ENCODE measurements at places on chromosomes 12 and 14.

- DNase-seq: no peak
Measured at GRCh38 chr14:22213120-22213519, 375.9 kb downstream of the DAD1 start.

GRCh38 chr14:74505831-74506230 lies 12.3 kb downstream of the ISCA2 start:
- no peak for DNase-seq

GRCh38 chr12:108611884-108612415 lies 14.1 kb upstream of the TMEM119 start:
- no peak for DNase-seq

DNA sequence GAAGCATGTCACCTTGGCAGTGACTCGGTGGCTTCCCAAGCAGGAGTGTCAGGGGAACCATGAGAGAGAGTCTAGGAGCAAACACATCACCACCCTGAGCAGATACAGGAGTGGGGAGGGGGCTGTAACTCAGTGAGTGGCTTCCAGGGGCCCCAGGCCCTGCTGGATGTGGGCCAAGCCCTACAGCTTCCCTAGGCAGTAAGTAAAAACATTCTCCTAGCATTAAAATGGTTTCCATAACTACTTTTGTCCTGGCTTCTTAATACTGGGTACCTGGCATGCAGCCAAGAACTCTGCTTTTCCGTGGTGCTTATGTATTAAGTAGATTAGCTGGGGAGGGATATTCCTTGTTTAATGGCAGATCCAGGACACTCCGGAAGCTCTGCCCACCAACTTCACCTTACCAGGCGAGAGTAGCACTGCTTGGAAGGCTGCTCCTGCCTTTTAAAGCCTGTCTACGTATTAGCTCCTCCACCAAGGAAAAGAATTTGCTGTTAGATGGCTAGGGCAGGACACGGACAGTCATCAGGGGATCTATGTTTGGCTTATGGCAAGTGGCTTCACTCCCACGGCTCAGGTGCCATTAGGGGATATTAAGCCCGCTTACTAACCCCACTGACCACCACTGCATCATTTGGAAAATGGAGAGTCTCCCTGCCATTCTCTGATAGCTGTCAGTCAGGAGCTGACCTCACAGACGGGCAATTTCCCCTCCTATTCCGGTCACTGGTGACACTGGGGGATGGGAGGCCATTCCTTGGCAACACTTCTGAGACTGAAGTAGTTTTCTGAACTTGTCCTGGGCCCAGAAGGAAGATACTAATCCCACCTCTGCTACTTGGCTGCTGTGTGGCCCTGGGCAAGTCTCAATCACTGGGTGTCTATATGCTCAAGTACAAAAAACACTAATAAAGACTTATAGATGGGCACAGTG lies 22.8 kb downstream of the OTUB2 start:
- DNase-seq: no peak

GRCh38 chr12:98745578-98746391 lies 100.7 kb downstream of the APAF1 start:
- DNase-seq: no peak

- DNase-seq: no peak
Measured at GRCh38 chr14:93137864-93138263, 22.1 kb upstream of the ITPK1 start.

- DNase-seq: no peak
Measured at GRCh38 chr12:120998435-120998834, 17.9 kb downstream of the C12orf43 start.

- no peak for DNase-seq
Measured at GRCh38 chr12:57216014-57216911, at the start of gene NXPH4. NXPH4 (plus strand) TSS chr12:57216794; CDS start chr12:57216970, 176 bp downstream.

DNA sequence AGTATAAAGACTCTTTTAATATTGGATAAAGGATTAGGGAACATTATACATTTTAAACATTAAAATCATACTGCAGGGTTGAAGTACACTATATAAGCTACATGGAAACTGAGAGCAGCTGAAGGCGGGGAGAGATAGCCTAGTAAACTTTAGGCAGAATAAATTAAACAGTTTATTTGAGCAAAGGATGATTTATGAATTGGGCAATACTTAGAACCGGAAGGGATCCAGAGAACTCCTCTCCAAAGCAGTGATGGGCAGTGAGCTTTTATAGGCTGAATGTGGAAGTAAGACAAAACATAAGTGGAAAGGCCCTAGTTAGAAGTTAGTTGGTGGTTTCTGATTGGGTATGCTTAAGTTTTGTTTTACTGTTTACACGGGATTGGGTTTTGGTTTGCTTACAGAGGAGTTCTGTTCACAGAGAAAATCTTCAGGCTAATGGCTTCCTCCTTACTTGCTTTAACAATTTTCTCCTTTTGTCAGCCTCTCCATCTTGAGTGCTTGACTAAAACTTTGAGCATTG lies 18.9 kb downstream of the LEMD3 start:
- DNase-seq: no peak

DNA sequence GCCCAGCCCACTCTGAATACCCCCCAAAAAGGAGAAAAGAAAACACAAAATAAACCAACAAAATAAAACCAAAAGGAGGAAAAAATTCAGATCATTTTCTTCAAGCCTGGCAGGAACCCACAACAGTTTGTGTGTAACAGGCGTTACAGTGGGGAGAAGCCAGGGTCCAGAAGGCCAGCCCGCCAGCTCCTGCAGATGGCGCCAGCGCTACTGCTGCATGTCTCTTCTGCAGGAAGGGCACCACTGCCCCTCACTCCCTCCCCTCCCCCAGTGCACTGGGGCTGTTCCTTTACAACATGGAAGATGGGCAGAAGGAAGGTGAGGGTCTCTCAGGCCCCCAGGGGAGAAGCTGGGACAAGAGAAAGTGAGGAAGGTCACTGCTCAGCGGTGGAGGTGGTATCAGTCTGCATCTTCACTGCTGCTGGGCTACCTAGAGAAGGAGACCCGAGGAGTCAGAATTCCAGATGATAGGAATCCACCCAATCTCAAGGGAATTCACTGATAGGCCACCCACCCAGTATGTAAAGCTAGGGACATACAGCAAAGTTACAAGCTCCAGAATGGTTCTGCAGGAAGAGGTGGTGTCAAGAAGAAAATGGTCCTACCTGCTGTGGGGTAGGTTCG lies 2.3 kb upstream of the NOP2 start:
- no peak for DNase-seq

- DNase-seq: no peak
Measured at GRCh38 chr12:132056951-132057350, 87.2 kb downstream of the DDX51 start.

DNA sequence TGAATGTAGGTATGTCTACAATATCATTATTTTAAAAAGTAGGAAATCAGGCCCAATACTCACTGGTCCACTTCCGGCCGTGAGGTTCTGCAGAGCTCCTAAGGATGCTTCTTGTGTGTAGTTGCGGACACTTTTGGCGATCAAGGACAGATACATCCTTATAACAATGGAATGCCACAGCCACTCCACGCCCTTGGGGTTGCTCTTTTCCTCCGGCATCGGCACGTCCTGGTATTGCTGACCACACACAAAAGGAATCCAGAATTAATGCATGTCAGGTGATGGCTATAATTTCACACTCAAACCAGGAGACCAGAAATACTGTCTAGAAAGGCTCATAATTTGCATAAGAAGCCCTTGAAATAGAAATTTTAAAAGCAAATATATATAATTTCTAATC lies 65.6 kb upstream of the YARS2 start:
- DNase-seq: no peak

DNA sequence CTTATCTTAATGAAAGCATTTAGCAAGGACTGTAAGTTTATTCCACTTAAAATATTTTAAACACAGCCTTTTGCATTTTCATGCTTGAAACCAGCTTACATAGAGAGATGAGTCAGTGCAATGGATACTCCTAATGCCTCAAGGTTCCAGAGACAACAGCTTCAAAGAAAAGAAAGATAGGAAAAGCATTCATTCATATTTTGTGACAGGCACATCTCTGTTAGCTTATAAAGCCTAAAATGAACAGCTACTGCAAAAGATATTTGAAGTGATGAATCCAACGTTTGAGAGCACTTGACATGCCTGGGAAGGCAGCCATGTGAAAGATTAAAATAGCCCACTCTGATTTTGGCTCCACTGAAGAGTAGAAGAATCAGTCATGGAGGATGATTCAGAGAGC lies 814.5 kb downstream of the RPS29 start:
- DNase-seq: no peak

- no peak for DNase-seq
Measured at GRCh38 chr12:106147956-106148355, 9.2 kb upstream of the NUAK1 start.

DNA sequence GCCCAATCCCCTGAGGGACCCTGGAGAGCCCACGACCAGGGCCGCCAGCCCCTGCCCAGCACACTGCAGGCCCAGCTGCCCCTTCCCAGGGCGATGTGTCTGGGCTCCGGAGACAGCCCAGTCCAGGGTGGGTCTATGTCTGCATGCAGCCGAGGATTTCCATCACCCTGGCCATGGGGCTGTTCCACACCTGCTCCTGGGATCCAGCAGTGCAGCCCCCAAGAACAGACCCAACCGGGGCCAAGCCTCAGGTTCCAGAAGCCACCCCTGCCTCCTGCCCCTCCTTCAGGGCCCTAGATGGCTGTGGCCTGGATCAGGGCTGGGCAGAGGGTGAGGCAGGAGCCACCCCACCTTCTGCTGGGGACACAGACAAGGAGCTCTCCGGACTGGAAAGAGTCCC lies 11.5 kb downstream of the C14orf180 start:
- no peak for DNase-seq

GRCh38 chr12:122399592-122400373 lies 22.7 kb downstream of the CLIP1 start:
- DNase-seq: peak; percentile 63

- DNase-seq: no peak
Measured at GRCh38 chr12:115388139-115388538, 704.2 kb upstream of the TBX3 start.

DNA sequence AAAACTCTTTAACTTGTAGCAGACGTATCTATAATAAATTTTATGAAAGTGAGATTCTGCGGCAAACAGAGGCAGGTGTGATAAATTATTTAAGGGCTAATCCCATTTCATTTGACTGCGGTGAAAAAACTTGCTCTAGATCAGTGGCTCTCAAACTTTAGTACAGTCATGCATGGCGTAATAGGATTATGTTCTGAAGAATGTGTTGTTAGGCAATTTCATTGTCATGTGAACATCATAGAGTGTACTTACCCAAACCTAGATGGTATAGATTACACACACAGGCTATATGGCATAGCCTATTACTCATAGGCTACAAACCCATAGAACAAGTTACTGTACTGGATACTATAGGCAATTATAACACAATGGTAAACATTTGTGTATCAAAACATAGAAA lies 83.7 kb downstream of the HEATR5A start:
- no peak for DNase-seq

- DNase-seq: peak; percentile 81
Measured at GRCh38 chr14:50321009-50321660, 9.0 kb downstream of the DMAC2L start.

- no peak for DNase-seq
Measured at GRCh38 chr12:99959549-99960170, 25.1 kb downstream of the ANKS1B start.

DNA sequence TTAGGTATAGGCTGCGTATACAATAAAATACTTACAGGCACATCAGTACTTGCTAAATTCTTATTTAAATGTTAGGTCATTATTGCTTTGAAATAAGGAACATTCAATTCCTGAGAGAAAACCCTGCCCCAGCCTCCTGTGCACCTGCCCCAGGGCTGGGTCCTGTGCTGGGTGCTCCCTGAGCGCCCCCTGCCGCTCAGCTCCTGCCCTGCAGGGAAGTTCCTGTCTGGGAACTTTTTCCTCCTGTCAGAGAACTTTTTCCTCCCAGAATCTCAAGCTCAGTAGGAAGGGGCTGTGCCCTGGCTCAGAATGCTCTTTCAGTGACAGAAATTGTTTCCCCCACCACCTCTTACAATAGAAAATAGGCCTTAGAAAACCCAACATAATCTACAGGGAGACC lies 751.1 kb downstream of the TMEM121 start:
- DNase-seq: no peak

- no peak for DNase-seq
Measured at GRCh38 chr14:85644211-85644610, 114.3 kb downstream of the FLRT2 start.

- DNase-seq: no peak
Measured at GRCh38 chr14:94864387-94865195, 94.7 kb upstream of the GSC start.
